ENCODE measurements at places on chromosomes 7 and 10.

DNA sequence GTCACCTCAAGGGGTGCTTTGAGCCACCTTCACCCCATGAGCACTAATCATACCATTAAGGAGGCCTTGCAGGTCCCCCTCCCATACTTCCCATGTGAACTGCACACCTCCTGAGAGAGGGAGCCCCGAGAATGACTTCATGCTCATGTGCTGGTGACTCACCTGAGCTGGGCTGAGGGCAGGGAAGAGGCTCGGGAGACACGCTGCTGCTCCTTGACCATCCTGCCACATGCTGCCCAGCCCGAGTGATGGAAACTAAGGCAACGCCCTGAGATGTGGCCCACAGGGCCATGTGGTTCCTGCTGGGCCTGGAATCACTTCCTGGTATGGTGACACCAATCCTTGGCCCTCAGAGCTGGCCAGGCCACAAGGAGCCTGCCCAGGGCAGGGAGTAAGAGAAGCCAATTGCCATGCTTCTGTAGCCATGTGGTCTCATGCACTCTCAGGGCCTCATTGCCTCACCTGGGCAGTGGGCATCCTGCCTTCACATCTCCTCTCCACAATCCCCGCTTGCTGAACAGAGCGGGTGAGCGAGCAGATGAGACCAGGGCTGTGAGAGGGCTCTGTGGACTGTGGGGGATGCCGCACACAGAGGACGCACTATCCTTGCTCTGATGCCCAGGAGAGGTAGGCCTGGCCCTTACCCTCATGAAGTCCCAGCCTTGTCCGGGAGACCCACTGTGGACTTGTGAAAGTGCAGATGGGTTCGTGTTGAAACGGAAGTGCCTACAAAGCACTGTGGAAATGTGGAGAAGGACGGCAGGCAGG, 18.3 kb upstream of the PPIF start:
- no peak for DNase-seq

DNA sequence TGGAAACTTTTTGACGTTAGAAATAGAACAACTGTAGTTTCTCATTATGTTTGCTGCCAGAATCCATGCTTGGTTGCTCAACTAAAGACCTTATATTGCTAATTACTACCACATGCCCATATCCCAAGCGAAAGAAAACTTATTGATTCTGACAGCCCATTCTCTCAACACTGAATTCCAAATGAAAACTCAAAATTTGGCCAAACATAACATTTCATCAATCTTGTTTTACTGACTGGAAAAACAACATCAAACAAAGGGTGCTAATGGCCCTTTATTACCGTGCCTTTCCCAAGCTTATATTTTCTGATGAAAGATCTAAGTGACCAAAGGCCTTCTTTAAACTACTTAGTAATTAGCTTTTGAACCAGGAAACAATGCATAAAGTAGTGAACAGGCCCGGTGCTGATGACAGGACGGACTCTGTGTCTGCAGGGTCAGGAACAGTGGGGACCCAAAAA, 531.8 kb downstream of the KCNMA1 start:
- peak; percentile 74 for DNase-seq

- DNase-seq = no peak
Measured at GRCh38 chr10:43138757-43139241, 554 bp downstream of the CSGALNACT2 start.

DNA sequence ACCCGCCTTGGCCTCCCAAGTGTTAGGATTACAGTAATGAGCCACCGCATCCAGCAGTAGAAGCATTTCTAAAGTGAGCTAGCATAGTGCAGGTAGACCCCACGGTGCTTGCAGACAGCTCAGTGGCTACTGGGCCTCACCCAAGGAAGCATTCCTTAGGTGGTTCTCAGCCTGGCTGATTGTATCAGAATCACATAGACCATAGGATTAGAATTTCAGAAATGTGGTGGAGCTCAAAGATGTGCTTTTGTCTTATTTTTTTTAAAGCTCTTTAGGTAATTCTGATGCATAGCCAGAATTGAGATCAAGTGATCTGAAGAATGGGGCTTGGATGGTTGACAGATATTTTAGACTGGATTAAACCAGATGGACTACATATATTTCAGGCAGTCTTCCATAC, 10.9 kb downstream of the ANLN start:
- DNase-seq = no peak

DNA sequence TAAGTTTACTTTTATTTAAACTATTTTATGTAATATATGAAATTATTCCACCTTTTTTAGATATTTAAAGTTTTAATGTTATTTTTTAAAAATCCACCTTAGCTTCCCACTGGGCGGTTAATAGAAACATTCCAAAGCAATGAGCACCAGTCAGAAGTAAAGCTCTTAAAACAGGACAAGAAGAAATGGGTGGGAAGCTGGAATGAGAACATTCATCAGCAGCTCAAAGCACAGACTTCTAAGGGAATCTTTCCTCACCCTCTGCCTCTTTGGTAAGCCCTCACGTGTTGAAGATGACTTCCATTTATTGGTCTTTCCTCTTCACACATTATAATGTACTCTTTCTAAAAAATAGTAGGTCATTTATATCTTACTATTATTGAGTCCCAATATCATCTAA, 3.1 kb downstream of the AGMO start:
- DNase-seq = no peak

GRCh38 chr10:26057466-26057865, 123.4 kb downstream of the MYO3A start:
- no peak for DNase-seq
